Spinal cord (tissue), 10 donors: ENCODE measurements at places on chromosomes 5 and 9. TPM values are rescaled to one million over a fixed set of nuclear protein-coding genes. Genes with fewer than 3 reads are reported as not detected.

ADGRV1 gene
- total RNA-seq, result 114 TPM

FYB1 gene
- total RNA-seq, result 4.6 TPM

NR2F1-AS1 gene
- 50.9 TPM for total RNA-seq

PKD2L2 gene
- total RNA-seq, result not detected

SLC4A9 gene
- total RNA-seq, result 0.39 TPM

PRSS3 gene
- 11.5 TPM for total RNA-seq

GABRA1 gene
- total RNA-seq, result 5.5 TPM

FOXD4L5 gene
- 0.40 TPM for total RNA-seq

TPRN gene
- total RNA-seq, result 9.2 TPM

SRP19 gene
- 55.3 TPM for total RNA-seq

SCGB3A2 gene
- not detected for total RNA-seq

CNTLN gene
- total RNA-seq, result 21.7 TPM

PCDHB5 gene
- 10.6 TPM for total RNA-seq
